ENCODE measurements at places on chromosomes 16 and 17.

GRCh38 chr16:1708768-1709180 lies 2.8 kb downstream of the MAPK8IP3 start:
- DNase-seq = no peak

- DNase-seq = no peak
These were observed 1.7 kb downstream of the TNFRSF13B start for GRCh38 chr17:16969931-16970906.

DNA sequence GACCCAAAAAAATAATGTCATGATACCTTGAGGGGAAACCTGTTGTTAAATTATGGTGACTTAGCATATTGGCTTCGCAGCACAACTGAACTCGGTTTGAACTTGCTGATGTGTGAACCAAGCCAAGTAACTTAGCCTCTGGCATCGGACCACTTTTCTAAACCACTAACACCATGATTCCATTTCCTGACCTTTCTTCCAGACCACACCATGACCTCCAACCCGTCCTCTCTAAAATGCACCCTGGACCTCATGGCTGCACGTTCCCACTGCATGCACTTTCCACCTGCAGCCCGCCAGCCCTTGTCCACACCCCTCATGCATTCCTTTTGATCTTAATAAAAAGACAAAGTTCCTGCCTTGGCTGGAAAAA lies 29.3 kb downstream of the DYNLRB2 start:
- DNase-seq = no peak

DNA sequence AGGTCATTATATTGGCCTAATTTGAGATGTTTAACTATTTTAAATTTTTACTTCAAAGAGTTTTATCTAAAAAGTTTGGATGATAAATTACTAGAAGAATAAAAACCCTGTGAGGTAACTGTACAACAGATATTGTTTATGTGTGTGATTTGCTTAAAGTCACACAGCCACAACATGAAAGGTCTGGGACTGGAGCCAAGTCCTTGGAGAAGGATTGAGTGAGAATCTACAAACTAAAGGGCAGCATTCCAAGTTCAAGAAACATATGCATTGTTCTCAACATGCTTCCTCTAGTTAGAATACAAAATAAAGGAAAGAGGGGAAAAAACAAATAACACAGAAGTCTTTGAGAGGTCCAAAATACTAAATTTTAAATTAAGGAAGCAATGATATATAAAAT lies 131.5 kb upstream of the MON1B start:
- no peak for DNase-seq

Measured in islet precursor cell (in vitro differentiated cells).